Cortex of kidney (tissue), 1 donor: ENCODE measurements at places on chromosomes 5 and 9.

DNA sequence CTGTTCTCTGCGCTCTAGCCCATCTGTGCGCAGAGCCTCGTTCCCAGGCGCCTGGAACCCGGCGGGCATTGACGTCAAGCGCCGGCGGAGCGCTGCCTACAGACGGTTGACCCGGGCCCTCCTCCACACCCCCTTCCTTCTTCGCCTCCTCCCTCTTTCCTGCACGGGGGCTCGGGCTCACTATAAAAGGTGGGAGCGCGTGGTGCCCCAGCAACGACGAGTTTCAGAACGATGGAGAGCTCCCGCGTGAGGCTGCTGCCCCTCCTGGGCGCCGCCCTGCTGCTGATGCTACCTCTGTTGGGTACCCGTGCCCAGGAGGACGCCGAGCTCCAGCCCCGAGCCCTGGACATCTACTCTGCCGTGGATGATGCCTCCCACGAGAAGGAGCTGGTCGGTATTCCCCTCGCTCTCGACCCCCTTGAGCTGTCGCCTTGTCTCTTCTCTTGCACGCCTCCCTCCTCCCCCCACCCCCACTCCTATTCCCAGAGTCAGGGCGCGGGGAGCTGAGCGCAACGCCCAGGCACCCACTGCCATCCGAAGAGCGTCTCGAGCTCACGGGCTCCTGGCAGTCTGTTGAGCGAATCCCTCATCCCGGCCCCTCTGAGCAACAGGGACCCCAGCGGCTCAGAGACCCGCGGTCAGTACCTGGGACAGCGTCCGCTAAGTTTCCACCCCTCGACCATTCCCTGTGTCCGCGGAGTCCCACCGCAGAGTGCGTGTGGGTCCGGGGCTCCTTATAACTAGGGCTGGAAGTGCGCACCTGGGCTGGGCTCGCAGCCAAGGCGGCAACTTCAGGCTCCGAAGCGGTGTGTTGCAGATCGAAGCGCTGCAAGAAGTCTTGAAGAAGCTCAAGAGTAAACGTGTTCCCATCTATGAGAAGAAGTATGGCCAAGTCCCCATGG, at the start of gene CARTPT:
Gene CARTPT, plus strand, starts transcription at position 213 of the 902 bp plus-strand sequence. Its CDS starts 19 bp downstream, at position 232.
- no peak for DNase-seq

- no peak for DNase-seq
These were observed 7.6 kb downstream of the SHROOM1 start for GRCh38 chr5:132822650-132823480.

DNA sequence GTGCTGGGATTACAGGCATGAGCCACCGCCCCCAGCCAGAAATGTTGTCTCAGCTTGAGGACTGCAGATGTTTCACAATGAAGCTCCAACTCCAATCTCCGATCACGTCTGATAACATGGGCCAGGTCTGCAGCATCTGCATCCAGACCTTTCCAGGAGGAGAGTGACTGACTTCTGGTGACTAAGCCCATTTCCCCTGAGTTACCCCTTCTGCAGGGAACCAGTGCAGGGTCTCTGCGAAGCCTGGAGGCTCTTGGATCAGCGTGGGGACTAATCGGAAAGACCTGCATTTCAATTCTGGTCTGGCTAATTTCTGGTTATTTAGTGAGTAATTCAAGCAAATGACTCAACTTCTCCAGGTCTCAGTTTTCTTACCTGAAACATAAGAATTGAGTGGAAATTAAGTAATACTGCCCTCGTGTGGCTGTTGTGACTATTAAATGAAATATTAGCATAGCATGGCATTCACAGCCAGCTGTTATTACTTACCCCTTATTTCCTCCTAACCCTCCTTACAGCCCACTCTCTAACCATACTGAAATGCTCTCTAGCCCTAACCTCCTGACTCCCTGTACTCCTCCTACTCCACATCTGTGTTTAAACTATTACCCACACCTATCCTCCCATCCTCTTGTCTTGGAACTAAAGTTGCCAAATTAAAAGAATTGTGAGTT, 2.2 kb upstream of the GNPDA1 start:
- no peak for DNase-seq

DNA sequence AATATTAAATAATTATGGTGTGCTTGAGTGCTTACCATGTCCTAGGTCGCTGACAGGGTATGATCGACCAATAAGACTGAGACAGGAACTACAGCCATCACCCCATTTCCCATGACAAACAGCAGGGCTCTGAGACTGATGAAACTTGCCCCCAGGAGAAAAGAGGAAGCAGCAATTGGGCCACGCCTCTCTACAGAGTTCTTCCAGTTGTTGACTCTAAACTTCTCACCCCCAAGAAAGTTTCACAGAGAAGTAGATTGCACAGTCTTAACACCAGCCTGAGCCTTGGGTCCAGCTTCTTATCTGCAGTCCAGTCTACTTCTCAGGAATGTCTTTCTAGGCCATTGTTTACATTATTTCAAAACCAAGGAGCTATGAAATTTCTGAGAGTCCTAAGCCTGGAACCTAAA, 182.2 kb upstream of the ANKRD55 start:
- DNase-seq = no peak

DNA sequence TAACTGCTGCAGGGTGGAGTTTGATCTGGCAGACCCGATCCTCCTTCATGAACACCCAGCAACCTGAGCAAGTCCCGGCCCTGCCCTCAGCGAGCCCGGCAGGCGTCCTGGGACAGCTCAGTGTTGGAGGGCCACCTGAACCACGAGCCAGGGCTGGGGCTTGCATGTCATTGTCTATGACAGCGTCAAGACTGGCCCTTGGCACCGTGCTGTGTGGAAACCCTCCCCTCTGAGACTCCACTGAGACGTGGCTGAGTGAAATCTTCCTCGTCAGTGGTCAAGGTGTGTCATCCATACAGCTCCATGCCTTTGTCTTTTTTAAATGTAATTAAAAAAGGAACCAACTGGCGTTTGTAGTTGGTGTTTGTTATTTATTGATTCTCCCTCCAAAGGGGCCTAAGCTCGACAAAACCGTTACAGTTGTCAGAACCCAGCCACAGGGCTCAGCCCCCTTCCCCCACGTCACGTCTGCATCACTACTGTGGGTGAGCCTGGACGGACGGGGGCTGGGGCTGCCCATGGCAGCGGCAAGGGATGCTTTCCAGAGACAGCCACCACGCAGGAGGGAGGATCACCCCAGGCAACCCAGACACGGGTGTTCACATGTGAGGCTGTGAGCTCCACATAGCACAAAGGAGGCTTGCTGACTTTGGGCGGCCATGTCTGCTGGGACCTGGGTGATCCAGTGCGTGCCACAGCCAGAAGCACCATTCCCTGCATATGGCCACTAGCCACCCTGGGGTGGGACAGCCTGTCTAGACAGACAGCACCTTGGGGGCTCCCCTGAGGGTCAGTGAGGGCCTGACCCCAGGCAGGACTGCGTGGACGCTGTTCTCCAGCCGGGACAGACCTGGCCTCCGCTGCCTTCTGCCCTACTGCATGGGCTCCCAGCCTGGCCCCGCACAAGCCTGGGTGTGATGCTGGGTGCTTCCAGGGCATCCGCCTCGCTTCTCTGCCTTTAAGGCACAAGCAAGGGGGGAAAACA, 7.3 kb downstream of the UCK1 start:
- no peak for DNase-seq

GRCh38 chr5:173327948-173328843, at the start of gene STC2:
Gene STC2, minus strand, starts transcription at chr5:173328414. Its CDS starts 221 bp downstream, at chr5:173328193.
- no peak for DNase-seq

- no peak for DNase-seq
These were observed 390.1 kb downstream of the CCDC171 start for GRCh38 chr9:15942831-15943424.

DNA sequence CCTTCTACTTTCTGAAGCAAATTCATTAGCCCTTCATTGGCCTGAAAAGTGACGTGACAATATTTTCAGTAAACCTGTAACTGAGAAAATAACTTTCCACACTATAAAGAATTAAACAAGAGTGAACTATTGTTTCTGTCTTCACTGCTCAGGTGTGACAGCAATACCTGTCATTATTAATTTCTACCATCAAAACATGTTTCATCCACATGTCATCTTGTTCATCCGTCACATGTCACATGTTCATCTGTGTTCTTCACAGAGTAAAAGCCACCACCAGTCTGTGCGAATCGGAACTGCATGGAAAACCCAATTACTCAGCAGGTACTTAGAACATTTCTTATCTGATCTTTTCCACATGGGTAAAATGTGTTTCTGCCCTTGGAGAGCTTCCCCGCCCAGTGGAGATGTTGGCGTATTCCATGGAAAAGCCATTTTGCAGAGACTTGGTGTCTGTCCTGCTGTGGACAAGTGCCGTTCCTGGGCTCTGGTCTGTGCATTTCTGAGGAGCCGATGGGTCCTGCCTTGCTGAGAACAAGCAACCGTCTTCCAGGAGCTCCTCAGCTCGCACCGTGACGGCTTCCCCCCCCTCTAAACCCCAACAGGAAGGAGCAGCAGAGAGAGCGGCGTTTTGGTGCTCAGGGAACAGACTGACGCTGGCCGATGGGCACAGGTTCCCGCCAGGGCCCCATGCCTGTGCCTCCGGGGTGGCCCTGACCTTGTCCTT, 10.6 kb upstream of the EXOC3 start:
- no peak for DNase-seq

DNA sequence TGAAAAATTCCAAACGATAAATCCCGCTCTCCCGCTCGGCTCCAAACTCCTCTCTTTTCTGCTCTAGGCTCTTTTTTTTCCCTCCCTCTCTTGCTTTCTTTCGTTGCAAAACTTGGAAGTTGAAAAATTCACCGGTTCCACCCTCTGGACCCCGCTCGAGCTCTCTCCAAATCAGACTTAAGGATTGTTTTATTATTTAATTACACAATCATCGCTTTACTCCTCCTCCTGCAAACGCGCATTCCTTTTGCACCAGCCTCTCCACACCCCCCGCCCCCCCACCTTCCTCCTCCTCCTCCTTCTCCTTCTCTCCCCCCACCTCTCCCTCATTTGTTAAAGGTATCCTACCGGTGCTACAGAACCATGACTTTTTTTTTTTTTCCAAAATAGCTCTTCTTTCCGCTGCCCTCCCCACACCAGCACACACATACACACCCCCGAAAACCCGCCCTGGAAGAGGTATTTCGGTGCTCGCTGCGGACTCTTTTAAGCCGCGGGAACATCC, 535 bp upstream of the NFIB start:
- no peak for DNase-seq

DNA sequence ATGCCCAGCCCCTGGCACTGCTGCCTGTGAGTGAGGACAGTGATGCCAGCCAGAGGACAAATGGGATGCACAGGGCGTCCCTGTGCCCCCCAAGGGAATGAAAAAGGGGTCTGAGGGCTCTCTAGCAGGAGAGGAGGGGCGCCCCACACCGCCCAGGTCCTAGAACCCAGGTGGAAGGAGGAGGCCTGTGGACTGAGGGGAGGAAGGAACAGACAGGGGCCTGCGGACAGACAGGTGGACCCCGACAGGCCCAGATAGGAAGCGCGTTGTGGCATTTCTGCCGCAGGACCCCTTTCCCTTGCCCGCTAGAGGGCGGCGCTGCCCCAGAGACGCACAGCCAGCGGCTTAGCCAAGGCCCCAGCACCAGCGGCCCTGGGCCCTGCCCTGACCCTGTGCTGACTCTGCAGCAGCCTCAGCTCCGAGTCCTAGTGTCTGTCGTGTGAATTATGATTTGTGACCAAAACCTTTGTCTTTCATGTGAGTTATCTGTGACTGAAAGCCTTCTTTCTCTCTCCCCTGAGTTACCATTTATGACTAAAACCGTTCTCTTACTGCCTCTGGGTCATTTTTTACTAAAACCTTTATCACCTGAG, 30.7 kb downstream of the TRIP13 start:
- no peak for DNase-seq

DNA sequence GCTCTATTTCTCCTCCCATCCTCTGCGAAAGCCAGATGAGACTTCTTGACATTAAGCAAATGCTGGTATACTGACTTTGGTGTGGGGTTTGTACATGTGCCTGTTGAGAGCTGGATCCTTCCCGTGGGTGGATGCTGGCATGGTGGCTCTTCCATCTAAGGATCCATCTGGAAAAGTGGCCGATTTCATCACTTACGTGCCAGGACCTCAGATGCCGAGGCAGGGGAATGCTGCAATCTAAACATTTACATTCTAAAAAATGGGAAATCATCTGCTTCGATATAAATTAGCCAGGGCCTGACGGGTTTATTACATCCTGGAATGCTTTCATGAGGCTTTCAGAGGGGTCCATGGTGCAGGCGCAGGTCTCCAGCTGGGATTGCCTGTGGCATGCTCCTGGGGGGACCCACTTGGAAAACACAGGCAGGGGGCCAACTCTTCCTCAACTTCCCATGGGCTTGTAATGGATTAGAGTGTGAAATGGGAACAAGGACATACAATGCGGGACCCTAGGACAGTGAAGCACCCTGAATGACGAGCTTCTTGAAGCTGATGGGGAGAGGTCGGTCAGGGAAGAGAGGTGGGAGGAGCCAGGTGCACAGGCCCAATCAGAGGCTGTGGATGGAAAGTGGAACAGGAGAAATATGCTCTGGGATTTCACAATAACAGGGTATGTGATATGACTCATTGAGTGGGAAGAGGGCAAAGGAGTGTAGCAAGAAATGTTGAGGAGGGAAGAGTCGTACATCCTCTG, 105.5 kb upstream of the PITX1 start:
- no peak for DNase-seq

DNA sequence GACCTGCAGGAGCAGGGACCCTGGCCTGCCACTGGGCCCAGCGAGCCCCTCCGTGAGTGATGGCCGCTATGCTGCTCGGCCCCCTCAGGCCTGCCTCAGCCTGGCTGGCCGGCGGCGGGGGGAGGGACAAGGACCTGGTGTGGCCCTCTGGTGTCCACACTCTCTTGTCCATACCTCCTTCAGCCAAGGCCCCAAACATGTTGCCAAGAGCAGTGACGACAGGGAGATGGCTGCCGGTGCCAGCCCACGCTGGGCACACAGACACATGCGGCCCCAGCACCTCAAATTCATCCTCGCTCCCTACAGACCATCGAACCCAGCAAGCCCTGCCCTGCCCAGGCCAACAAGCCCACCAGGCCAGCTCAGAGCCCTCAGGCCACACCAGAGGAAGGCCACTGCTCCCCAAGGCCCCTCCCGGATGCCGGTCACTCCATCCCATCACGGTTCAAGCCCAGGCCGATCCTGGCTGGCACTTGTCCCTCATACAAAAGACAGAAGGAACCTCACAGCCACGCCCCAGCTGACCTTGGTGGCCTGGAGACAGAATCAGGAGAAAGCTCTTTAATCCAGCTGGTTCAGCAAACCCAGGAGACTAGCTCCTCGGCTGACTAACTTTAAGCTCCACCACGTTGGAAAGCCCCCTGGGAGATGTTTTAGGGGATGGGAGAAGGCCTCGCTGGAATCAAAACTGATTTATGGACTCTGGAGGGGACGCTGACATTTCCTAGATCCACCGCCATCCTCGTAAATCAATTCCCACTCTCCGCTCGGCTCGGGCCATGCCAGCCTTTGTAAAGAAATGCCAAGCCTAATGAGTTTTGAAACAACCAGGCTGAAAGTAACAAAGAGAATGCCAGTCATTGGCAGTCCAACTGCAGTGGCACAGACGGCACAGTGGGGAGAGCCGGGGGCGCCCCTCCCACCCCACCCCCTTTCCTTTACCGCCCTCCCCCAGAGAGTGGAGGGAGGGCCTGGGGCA, 84.9 kb downstream of the VAV2 start:
- DNase-seq = no peak

DNA sequence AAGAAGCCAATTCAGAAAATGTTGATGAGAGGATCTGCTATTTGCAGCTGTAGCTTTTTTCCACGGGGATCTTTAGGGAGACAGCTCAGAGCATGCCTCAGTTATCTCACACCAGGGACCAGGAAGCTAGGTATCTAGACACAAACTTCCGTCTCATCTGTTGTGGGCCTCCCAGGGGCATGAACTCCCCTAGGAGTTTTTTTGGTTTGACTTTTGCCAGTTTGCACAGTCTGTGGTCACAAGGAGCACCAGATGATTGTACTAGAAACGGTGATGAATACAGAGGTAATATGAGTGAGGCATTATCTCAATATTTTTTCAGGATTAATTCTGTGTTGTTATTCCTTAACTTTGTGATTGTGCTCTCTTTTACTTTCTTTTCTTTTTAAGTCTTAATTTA, 533.2 kb upstream of the SEMA6A start:
- DNase-seq = no peak
